ENCODE measurements at places on chromosomes 5 and 9.

DNA sequence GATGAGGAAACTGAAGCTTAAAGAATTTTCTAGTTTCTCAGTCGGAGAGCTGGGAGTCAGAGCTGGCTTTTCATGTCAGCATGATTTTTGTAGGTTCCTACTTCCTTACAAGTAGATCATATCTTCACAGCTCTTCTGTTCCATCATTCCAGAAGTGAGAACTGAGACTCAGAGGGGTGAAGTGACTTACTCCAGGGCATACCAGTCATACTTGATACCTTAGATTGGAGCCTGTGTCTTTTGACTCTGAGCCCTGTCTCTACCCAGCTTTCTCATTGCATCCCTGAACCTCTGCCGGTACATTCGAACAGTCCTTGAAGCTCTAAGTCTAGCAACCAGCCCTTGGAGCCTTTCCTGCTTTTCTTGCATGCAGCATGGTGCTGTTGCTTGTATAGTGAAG, 53.3 kb downstream of the MCCC2 start:
- no peak for DNase-seq

DNA sequence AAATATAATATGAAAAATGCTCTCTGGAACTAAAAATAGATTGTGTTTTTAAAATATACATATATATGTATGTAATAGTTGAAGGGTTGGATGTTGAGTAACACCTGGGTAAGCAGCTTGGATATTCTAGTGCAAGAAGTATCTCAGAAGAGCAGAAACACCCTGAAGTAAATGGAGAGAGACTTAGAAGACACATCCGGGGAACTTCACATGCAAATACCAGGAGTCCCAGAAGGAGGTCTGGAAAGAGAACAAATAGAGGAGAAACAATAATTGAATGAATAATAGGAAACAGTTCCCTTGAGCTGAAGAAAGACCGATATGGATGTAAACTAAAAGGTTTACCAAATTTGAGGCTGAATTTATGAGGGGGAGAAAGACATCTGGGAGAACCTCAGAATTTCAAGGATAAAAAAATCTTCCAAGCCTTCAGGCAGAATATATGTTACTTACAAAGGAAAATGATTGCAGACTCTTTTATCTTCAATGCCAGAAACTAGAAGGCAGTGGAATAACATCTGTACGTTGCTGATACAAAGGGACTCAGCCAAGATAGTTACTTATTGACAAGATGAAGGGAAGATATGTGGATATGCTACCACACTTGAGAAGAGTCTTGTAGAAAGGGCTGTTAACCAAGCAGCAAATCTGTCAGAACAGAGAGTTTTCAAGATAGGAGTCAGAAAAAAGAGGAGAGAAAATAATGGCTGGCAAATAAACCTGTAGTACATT, 42.7 kb downstream of the HSDL2 start:
- no peak for DNase-seq

DNA sequence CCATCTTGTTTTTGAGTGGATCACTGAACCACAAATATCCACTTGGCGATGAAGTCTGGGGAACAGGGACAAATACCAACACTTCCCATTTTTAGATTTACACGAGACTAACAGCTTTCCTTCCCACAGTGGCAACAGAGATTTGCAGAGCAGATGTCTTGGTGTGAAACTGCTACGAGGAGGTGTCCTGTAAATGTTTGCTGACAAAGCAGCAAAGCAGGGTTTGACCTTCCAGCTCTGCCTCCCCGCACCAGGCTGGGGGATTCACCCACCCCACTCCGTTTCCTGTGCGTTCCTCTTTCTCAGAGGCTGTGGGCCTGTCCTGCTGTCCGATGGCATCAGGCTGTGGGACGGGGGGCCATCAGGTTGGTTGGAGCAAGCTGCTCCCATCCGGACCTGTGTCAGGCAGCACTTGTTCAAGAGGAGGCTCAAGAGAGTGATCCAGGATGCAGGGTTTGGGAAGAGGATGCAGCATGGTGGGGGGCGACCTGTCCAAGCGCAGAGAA, 693 bp upstream of the RGS3 start:
- DNase-seq = no peak

DNA sequence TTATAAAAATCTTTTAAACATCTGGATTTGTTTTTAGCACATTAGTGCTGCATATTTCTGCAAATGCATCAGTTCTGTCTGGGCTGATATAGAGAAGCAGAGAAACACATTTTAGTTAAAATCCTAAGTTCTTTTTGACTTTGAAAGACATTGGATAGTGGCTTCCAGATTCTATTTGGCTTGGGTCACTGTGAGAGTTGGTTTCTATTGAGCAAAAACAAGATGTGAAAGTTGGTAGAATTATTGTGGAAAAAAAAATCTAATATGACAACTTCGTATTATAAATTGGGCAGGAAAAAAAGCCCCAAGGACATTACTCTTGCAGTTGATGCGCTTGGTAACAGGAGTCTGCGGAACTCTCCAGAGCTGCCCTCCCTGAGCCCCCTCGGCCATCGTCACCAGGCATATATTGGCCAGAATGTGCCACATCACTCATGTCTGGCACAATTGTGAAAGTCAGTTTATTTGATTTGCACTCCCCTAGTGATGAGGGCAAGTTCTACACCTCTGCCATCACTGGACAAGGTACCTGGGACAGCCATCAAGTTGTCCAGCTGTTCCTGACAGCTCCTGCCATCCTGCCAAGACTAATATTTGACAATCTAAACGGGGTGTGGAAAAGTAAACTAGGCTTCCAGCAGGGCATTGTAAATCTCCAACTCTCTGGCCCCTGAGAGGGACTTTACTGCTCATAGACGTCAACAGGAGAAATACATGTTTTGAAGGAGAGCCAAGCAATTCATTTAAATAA, 334.5 kb downstream of the TENT4A start:
- DNase-seq = no peak

GRCh38 chr9:75200892-75201470, 112.7 kb downstream of the OSTF1 start:
- DNase-seq = no peak

DNA sequence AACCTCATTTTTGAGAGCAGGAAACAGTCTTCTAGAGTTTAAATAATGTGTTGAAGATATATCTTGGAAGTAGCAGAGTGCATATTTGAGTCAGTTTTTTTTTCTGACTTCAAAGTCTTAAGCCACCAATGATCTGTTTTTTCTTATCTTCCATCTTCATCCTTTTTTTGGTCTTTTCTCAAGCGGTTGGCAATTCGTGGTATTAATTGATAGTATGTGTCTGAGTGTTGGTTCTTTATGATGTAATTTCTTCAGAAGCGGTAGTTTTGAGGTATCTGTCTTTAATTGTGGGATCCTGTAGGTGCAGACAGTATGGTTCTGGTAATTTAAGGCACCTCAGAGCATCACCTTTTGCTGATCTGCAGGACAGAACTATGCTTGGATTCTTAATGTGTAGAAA, 3.9 kb downstream of the CSNK1G3 start:
- DNase-seq = no peak

DNA sequence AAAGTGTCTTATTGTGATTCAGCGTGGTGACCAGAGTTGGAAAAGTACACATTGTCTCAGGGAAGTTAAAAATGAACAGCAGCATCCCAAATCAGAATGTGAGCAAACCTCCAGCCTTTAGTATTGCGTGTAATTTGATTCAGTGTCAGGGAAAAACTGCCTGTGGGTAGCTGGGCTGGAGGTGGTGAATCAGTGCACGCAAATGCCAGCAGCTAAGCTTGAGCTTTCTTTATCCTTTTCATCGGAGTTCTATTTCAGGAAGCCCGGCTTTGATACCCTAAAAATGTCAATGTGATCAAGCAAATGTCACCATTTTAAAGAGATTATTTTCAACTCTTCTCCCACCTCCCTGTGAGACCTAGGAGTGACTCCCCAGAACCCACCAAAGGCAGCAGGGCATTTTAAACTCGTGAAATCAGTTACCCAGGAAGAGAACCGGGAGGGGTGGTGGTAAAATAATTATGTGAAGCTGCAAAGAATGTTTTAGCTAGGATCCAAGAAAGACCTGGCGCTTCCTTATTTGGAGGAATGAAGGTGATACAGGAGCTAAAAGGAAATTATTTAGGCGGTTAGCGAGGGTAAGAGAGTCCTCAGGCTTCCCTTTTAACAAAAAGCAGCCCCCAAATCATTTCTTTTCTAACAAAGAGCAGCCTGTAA, 25.7 kb upstream of the C5orf47 start:
- peak; percentile 52 for DNase-seq

DNA sequence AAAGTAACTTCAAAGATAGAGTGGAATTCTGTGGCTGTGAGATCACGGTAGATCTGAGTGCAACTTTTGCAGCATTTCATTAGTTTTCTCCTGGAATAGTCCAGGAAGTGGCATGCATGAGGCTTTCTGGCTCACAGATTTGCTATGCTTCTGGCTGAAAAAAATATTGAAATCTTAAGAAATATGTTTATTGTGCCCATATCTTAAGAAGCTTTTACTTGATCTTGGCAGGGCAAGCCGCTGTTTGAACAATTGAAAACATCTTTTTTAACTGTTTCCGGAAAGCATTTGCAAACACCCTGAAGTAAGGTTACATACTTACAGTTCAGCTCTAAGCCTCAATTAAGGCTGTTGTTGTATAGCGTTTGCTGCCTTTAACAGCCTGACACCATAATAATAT, 135.7 kb upstream of the GDNF start:
- DNase-seq = no peak

DNA sequence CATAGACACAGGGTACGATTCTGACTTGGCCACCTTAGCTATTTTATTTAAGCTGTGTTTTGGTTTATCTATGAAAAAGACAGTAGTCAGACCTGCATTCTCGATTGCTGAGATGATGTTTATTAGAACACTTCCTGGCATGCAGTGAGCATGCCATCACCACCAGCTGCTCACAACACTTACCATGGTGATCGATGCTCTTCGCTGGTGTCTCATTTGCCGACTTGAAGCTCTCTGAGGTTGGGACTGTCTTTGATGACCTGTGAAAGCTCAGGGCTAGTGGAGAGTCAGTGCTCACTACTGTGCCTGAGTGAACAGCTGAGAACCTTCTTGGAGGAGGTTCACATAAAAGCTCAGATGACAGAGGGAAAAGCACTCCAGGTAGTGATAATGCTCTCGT, 4.4 kb upstream of the C9orf153 start:
- no peak for DNase-seq

Data from AG04450 (cell line).